ENCODE measurements at places on chromosomes 13 and 19. TPM values are rescaled to one million over a fixed set of nuclear protein-coding genes. Genes with fewer than 3 reads are reported as not detected.

CCDC122 gene
- total RNA-seq = 4.0 TPM

PLA2G4C gene
- total RNA-seq = 20.6 TPM

LATS2 gene
- total RNA-seq = 24.9 TPM

ZNF880 gene
- total RNA-seq = 26.6 TPM

TSHZ3 gene
- total RNA-seq = 12.7 TPM

DENND1C gene
- total RNA-seq = 2.2 TPM

FIZ1 gene
- 9.2 TPM for total RNA-seq

CYP4F3 gene
- 3.3 TPM for total RNA-seq

STAP2 gene
- 22.6 TPM for total RNA-seq

IZUMO2 gene
- total RNA-seq = not detected

COL4A2 gene
- total RNA-seq = 835 TPM

DAPK3 gene
- total RNA-seq = 71.5 TPM

ACP7 gene
- total RNA-seq = 0.23 TPM

NUP62 gene
- 47.2 TPM for total RNA-seq

OR10H1 gene
- total RNA-seq = not detected

RAB3A gene
- 8.8 TPM for total RNA-seq

LPAR6 gene
- 32.0 TPM for total RNA-seq

PROSER1 gene
- 39.5 TPM for total RNA-seq

PALM gene
- 74.6 TPM for total RNA-seq

CGB1 gene
- total RNA-seq = not detected

CYP4F11 gene
- total RNA-seq = not detected

ZNF345 gene
- 14.0 TPM for total RNA-seq

PRPF31 gene
- total RNA-seq = 46.2 TPM

ZNF470 gene
- total RNA-seq = 4.9 TPM

ZNF541 gene
- total RNA-seq = 0.18 TPM

KL gene
- 44.2 TPM for total RNA-seq

CRLF1 gene
- total RNA-seq = 1.2 TPM

FCER2 gene
- total RNA-seq = 0.23 TPM

NBEA gene
- total RNA-seq = 44.0 TPM

ZNF835 gene
- total RNA-seq = 7.1 TPM

All from metanephros (tissue), 2 donors.